ENCODE measurements at places on chromosomes 2 and 18. TPM values are rescaled to one million over a fixed set of nuclear protein-coding genes. Genes with fewer than 3 reads are reported as not detected.

The ACAA2 gene
- total RNA-seq, result 269 TPM

DNA sequence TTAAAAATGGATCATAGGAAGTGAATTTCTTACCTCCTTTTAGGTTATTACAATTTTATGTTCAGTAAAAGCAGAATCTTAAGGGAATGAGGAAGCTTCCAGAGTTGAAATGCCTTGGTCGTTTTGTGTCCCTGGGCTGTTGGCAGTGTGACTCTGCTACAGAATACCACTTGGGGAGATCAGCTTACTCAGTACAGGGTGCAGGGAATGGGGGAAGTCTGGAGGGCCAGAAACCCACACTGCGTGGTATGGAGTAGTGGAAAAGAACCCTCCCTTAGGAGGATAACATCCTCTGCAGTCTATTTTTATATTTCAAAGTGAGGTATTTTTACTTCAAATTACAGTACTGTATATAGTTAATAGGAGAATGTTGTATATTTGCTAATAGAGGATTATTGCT, 51.1 kb downstream of the R3HDM1 start:
- no peak overlapping the region for H3K4me3 ChIP-seq
- H3K4me1 ChIP-seq, result no peaks in the 10 kb centered on the region
- H3K27me3 ChIP-seq, result no peaks in the 10 kb centered on the region
- no peaks in the 10 kb centered on the region for H3K36me3 ChIP-seq

- no peak for DNase-seq
- H3K36me3 ChIP-seq, result no peaks in the 10 kb centered on the region
- H3K4me3 ChIP-seq, result no peak overlapping the region
- peaks cover 8% of the 10 kb centered on the region for H3K27me3 ChIP-seq
- H3K4me1 ChIP-seq, result no peaks in the 10 kb centered on the region
Measured at GRCh38 chr2:126643431-126643830, 12.5 kb upstream of the GYPC start.

GRCh38 chr2:9937968-9938367, 13.5 kb upstream of the GRHL1 start:
- no peak for DNase-seq
- no peaks in the 10 kb centered on the region for H3K27me3 ChIP-seq
- no peak overlapping the region for H3K4me3 ChIP-seq

The CPO gene
- not detected for total RNA-seq

- no peak for DNase-seq
- H3K27me3 ChIP-seq, result no peaks in the 10 kb centered on the region
- H3K4me1 ChIP-seq, result no peaks in the 10 kb centered on the region
Measured at GRCh38 chr2:46056541-46056940, 240.7 kb upstream of the EPAS1 start.

DNA sequence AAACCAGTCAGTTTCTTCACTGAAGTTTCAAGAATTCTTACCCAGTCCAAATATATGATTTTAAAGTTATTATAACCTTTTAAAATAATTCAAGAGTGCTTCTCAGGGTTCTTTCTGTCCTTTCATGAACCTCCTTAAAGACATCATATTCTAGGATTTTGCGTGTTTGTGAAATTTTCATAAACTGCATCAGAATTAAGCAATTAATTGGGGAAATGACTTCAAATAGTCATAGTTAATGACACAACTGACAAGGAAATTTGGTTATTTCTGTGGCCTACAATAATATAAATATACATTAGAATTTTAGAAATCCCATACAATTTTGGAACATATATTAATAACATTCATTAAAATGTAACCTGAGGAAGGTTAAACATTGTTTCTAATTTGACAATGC, 10.5 kb downstream of the CYP27A1 start:
- H3K36me3 ChIP-seq, result peaks cover 4% of the 10 kb centered on the region
- no peaks in the 10 kb centered on the region for H3K27me3 ChIP-seq
- H3K27ac ChIP-seq, result no peak overlapping the region
- peaks cover 41% of the 10 kb centered on the region for H3K4me1 ChIP-seq
- H3K4me3 ChIP-seq, result no peak overlapping the region
- no peak for DNase-seq

- H3K4me3 ChIP-seq, result no peak overlapping the region
- H3K36me3 ChIP-seq, result no peaks in the 10 kb centered on the region
- H3K27me3 ChIP-seq, result no peaks in the 10 kb centered on the region
- no peak for DNase-seq
Measured at GRCh38 chr2:44250376-44250775, 24.9 kb upstream of the SLC3A1 start.

The BCS1L gene
- total RNA-seq, result 52.1 TPM

GRCh38 chr2:230981704-230982103, 14.2 kb upstream of the SPATA3 start:
- no peak for DNase-seq
- no peak overlapping the region for H3K4me3 ChIP-seq
- H3K36me3 ChIP-seq, result no peaks in the 10 kb centered on the region
- H3K27me3 ChIP-seq, result peaks cover 4% of the 10 kb centered on the region
- peaks cover 22% of the 10 kb centered on the region for H3K4me1 ChIP-seq
- no peak overlapping the region for H3K27ac ChIP-seq

GRCh38 chr2:36912695-36913094, 53.6 kb downstream of the STRN start:
- no peak for DNase-seq
- peaks cover 3% of the 10 kb centered on the region for H3K36me3 ChIP-seq
- H3K27me3 ChIP-seq, result no peaks in the 10 kb centered on the region
- H3K27ac ChIP-seq, result no peak overlapping the region

DNA sequence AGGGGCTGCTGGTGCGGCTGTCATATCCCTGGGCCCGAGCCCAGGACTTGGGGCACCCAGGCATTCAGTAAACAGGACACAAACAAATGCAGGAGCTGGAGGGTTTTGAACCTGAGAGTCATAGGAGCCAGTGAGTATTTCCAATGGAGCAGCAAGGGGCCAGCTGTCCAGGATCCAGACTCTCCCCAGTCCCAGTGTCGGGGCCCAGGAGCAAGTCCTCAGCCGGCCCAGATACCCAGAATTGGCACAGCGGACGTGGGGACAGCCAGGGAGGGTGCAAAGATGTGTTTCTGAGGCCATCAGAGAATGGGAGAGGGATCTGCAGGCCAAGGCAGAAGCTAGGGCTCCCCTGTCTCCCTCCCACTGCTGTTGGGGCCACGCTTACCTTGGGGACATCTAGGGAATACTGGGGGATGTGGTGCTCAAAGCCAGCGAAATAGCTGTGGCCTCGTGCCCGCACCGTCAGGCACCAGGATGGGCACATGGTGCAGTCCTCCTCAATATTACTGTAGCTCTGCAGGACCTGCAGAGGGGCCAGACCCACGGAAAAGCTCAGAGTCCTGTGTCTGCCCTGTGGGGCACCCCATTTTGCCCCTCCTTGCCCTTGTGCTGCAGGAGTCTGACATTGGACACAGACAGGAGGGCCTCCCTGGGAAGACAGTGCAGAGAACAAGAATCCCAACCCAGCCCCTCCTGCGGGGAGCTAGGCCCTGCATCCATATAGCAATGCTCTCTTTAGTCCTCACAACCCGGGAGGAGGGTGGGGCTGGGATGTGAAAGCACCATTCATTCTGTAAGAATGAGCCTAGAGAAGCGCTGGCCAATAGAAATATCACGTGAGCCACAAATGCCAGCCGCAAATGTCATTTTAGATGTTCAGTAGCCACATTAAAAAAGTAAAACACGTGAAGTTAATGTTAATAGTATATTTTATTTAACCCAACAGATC, 15.4 kb downstream of the CFAP65 start:
- no peak for DNase-seq
- H3K27ac ChIP-seq, result no peak overlapping the region
- no peaks in the 10 kb centered on the region for H3K4me1 ChIP-seq
- H3K27me3 ChIP-seq, result peaks cover 29% of the 10 kb centered on the region
- no peaks in the 10 kb centered on the region for H3K36me3 ChIP-seq

DNA sequence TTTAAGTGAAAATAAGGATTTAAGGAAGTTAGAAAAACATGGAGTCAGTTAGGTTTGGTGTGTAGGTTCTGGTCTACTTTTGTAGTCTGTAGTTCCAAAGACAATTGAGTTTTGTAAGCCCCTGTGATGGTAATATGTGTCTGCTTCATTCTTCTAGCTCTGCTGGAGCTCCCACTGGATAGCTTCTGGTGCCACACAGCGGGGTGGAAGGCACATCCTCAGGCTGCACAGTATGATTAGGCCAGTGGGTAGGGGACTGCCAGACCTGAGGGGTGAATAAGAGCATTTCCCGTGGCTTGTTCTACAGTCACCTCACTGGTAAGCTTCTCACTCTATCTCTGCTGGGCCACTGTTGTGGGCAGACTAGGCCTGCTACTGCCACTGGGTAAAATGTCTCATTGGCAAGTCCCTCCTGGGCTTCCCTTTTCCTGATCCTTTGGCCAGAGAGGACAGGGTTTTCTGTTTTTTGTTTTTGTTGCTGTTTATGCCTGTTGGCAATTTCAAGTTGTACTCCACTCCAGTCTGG, 44.5 kb downstream of the TMEM131 start:
- no peaks in the 10 kb centered on the region for H3K27me3 ChIP-seq
- no peaks in the 10 kb centered on the region for H3K36me3 ChIP-seq
- DNase-seq, result no peak
- H3K4me3 ChIP-seq, result no peak overlapping the region
- no peak overlapping the region for H3K27ac ChIP-seq
- peaks cover 4% of the 10 kb centered on the region for H3K4me1 ChIP-seq

Data from HepG2 (cell line).